ENCODE measurements at places on chromosomes 16 and 17.

DNA sequence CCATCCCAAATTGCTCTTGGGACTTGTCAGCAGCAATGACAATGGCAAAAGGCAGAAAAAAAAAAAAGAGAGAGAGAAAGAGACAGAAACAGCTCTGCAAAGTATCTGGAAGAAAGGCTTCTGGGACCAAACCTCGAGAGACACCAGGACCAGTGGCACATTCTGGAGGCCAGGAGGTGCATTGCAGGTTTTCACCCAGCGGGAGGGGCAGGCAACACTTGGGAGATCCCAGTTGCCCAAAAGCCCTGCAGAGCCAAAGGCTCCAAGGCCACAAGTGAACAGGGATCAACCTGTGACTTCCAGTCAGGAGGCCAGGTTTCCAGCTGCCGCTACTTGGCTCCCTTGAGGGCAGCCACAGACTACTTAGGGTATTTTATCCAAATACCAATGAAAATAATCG is 110.8 kb upstream of the CDH5 start:
- no peak for DNase-seq

DNA sequence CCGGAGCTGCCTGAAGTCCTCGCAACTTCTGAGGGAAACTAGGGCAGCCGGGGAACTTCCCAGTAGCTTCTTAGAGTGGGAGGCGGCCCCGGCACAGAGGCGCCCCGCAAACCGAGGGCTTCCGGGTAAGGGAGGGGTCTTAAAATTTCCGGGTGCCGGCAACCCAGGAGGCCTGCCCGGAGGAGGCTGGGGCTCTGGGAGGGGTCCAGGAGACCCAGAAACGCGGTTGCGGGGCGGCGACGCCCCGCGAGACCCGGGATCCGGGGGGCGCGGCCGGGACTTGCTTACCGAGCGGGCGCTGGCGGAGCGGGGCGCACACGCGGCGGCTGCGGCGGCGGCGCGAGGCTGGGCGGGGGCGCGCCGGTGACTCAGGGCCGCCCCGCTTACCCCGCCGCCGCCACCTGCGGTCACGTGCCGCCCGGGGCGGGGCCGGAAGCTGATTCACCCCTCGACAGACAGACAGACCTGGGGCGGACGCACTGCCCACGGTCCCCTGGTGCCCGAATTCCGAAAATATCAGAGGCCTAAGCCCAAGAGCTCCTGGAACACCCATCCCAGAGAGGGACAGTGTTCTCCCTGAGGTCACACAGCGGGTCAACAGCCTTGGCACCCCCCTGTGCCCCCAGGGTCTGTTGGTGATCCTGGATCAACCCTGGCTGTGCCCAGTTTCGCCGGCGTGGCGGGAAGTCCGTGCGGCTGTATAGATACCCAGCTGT is at the start of gene FAM83G:
TSS of gene FAM83G (minus strand) at position 344 of the 716 bp plus-strand sequence. CDS start 723 bp downstream, outside the sequence.
- peak; percentile 91 for DNase-seq

GRCh38 chr16:20681821-20682760 is 15.4 kb downstream of the ACSM1 start:
- no peak for DNase-seq

DNA sequence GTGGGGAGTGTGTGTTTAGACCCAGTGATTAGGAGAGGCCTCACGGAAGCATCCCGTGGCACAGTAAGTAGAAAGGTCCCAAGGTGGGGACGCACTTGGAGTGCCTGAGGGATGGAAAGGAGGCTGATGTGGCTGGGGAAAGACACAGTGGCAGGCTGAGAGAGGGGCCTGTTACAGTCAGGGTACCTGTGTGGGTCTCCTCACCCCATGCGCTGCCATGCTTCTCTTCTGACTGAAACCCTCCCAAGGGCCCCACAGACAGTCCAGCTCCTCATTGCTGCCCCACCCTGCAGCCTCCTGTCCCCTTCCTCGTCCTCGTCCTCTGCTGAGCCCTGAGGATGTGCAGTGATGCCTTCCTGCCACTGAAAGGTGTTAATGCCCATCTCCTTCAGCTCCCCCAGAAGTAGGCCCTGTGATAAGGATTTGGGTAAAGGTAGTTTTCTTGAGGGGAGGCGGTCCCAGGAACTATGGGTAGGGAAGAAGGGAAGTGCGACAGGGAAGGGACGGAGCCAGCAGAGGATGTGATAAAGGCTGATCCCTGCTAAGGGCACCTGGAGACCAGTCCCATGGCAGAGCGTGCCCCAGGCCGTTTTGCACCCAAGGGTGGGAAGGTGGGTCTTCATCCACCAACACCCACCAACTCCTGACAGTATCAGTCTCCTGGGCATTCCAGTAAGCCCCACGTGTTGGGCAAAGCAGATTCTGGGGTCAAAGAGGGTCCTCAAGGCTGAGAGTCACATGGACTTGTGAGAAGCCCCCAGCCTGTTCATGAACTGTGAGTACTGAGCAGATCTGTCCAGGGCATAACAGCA is 237.2 kb downstream of the GSG1L start:
- no peak for DNase-seq

DNA sequence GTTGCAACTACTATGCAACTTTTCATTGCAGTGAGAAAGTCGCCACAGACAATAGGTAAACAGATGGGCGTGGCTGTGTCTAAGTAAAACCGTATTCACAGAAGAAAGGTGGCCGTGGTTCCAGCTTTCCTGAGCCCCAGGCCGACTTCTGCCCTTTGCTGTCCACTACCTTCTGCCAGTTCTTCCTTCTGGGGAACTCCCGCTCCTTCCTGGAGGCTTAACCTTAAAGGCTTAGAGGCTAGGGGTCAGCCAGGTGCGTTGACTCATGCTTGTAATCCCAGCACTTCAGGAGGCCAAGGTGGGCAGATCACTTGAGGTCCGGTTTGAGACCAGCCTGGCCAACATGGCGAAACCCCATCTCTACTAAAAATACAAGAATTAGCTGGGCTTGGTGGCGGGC is 2.1 kb upstream of the SEPTIN12 start:
- no peak for DNase-seq

GRCh38 chr17:2235792-2236366 is 67.7 kb downstream of the SMG6 start:
- DNase-seq: no peak

- DNase-seq: no peak
These were observed 6.1 kb upstream of the SERPINF2 start for GRCh38 chr17:1736348-1737281.

GRCh38 chr17:12097326-12097725 is 76.6 kb downstream of the MAP2K4 start:
- no peak for DNase-seq

- no peak for DNase-seq
These were observed 85.8 kb downstream of the IRX5 start for GRCh38 chr16:55016515-55016914.

GRCh38 chr17:47225436-47225858 is 16.3 kb downstream of the MYL4 start:
- no peak for DNase-seq

DNA sequence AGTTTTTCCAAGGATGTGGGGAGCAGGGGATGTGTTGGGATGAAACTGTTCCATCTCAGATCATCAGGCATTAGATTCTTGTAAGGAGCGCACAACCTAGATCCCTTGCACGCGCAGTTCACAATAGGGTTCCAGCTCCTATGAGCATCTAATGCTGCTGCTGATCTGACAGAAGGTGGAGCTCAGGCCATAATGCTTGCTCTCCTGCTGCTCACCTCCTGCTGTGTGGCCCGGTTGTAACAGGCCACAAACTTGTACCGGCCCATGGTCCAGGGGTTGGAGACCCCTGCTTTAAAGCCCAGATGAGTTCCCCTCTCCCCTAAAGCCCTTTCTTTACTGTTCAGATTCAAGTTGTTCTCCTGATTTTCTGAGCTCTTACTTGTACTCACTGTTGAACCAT is 44.8 kb downstream of the RNF135 start:
- no peak for DNase-seq

DNA sequence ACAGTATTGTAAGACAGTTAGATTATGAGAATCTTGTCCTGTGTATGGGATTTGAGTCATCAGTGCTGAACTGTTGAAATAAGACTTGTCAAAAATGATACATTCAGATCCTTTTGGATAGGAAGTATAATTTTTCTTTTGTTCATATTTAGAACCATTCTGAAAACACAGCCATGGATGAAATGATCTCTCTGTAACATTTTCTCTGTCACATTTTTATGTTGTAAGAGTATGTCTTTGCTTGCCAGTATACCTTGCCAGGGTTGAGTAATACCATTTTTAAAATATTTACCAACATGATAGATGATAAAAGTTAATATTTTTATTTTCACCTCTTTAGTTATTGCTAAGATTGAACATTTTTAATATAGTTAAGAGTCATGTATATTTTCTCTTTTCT is 45.0 kb downstream of the NSRP1 start:
- DNase-seq: no peak

DNA sequence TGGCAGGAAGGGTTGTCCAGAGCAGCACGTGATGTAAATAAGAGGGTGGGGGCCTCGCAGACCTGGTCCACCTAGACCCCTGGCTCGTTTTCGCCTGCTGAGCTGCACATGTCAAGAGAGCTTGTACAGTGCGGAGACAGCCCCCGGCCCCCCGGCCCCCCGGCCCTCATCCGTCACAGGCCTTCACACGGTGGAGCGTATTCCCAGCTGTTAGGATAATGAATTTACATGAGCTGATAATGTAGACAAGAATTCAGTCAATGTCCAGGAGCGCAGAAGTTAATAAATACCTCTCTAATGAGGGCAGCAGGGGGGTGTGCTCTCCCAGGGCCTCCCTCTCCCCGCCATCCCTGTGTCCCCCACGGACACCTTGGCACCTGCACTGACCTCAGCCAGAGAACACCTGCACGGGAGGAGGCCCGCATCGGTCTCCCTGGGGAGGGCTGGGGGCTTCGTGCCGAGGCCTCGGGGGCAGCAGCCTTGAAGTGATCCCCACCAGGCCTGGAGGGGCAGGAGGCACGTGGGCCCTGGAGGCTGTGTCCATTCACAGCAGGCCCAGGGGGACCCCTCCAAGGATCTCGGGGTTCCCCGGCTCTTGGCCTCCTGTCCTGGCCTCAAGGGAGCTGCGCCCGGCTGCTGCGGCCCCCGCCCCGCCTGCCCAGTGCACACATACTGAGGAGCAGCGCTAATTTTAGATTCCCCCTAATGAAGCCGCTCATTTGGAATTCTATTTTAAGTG is 14.6 kb downstream of the GSE1 start:
- no peak for DNase-seq

GRCh38 chr16:83971165-83972130 is 3.4 kb downstream of the NECAB2 start:
- no peak for DNase-seq

DNA sequence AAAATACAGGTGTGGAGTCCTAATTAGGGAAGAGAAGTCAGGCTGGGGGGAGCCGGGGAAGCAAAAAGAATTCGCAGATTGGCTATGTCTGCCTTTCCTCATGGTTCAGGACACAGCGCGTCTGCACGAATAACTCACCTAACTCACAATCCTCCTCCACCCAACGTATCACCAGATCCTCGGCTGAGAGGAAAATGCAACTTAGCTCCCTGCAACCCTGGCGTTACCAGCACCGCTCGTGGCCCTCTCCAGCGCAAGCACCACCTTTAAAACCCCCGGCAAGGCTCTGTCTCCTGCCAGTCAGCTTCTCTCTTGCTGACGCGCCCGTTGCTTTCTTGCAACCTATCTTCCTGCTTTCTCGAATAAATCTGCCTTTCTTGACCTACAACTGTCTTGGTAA is 49.8 kb upstream of the METRNL start:
- DNase-seq: no peak

DNA sequence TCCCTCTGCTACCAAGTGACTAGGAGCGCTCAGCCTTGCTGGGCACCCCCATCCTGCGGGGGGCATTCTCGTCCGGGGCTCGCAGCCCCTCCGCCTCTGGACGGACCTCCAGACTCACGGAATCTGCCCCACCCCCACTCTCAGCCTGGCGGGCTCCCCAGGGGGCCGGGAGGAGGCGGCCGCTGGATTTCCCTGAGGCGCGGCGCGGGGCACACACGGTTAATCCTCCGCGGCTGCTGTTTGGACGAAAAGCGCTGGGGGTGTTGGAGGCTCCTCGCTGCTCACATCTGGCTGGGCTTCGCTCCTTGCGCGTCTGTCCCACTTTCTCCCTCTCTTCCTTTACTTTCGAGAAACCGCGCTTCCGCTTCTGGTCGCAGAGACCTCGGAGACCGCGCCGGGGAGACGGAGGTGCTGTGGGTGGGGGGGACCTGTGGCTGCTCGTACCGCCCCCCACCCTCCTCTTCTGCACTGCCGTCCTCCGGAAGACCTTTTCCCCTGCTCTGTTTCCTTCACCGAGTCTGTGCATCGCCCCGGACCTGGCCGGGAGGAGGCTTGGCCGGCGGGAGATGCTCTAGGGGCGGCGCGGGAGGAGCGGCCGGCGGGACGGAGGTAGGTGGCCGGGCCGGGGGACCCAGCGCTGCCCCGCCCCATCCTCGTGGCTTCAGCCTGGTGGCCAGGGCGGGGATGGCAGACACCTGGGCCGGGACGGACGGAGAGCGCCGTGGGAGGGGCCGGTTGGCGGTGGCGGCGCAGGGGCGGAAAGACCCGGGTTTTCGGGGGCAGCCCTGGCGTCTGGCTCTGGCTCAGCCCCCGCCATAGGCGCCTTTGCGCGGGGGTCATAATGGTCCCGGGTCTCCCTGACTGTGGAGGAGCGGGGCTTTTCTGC is at the start of gene C1QTNF1:
TSS of gene C1QTNF1 (plus strand) at position 284 of the 886 bp plus-strand sequence. CDS start 19,800 bp downstream, outside the sequence.
- DNase-seq: no peak

GRCh38 chr16:11211977-11212797 is 43.8 kb downstream of the SOCS1 start:
- no peak for DNase-seq

DNA sequence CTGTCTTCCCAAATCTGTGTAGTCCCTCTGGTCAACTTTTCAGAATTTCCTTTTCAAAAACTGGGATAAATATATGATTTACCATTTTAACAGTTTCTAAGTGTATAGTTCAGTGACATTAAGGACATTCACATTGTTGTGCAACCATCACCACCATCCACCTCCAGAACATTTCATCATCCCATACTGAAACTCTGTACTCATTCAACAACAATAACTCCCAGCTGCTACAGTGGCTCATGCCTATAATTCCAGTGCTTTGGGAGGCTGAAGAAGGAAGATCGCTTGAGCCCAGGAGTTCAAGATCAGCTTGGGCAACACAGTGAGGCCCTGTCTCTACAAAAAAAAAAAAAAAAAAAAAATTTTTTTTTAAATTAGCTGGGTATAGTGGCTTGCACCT is 131.0 kb downstream of the AATF start:
- no peak for DNase-seq

- no peak for DNase-seq
These were observed 1.5 kb downstream of the CNP start for GRCh38 chr17:41967921-41968578.

DNA sequence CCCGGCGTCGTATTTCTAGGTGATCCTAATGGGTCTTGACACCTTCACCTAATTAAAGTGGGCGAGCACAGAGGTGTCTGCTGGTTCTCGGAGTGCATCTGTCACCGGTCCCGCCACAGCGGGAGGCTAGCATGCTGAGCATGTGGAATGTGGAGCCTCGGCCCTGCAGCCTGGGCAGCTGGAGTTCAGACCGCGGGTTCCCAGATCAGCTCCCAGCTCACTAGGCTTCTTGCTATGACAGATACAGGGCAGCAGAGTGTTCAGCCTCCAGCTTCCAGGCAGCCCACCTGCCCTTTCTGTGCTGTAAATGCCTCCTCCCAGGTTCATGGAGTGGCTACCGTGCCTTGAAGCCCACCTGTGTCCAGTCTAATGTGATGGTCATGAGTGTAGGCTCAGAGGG is 166.7 kb downstream of the CPPED1 start:
- DNase-seq: no peak

All from stimulated activated CD4-positive, alpha-beta T cell treated with anti-CD3 and anti-CD28 coated beads, Interleukin-1b, Interleukin-23, amount 100 ng/mL, for 4 hours (primary cell).